ENCODE measurements at places on chromosomes 6 and 20.

DNA sequence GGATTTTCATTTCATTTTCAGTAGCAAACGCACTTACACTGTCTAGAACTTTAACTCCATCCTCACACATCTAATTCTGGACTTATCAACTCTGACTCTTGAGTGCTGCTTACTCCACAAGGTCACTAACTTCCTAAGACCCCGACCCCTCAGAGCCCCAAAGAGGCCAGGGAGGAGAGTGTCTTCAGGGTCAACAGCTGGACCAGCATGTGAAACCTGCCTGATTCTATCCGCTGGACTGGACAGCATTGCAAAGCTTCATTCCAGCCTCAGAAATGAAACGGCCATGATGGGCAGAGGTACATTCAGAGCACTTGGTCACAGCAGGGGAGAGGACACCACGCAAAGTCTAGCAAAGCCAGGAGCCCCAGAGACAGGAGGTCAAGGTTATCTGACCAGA, 9.1 kb downstream of the RNASET2 start:
- no peak for DNase-seq

GRCh38 chr20:48759631-48760245, 68.1 kb downstream of the PREX1 start:
- DNase-seq, result no peak

- peak; percentile 74 for DNase-seq
Observed at GRCh38 chr6:7051780-7052442, 55.9 kb upstream of the RREB1 start.

DNA sequence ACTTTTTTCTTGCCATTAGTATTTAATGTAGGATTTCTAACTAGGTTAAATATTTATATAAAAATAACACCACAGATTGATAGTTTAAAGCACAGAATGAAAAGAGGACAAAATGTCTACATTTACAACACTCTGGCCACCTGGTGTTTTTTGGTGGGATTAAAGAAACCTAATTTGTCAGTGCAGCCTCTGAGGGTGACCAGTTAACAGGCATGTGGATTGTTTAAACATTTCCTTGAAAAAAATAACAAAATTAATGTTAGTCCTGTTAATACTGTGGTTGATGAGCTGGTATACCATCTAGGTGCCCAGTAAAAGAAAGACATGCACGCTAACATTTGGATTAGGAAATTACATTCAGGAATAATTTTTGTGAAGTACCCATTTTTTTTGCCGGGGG, 8.8 kb downstream of the SLC9A8 start:
- DNase-seq, result no peak

DNA sequence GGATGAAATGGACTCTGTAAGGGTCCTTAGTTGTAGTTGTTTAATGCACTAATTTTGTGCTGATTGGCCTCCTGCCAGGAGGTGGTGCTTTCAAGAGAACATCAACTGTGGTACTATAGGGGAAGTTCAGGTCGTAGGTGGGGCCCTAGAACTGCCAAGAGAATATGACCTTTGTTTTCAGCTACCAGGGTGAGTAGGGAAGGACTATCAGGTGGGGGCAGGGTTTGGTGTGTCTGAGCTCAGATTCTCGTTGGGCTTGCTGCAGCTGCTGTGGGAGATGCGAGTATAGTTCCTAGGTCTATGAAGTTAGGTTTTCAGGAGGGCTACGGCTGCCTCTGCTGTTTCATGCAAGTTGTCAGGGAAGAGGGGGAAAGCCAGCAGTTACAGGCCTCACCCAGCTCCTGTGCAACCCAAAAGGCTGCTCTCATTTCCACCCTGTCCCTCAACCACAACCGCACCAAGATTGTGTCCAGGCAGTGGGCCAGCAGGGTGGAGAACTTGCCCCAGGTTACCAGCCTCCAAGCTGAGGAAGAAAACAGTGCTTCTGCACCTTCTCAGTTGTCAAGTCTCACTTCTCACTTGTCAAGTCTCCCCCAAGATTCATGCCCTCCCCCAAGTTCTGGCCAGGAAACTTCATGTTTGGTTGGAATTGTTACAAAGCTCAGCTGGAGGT, 626.5 kb upstream of the MAP3K7 start:
- no peak for DNase-seq

GRCh38 chr6:135667691-135668455, 170.3 kb upstream of the AHI1 start:
- DNase-seq, result no peak

DNA sequence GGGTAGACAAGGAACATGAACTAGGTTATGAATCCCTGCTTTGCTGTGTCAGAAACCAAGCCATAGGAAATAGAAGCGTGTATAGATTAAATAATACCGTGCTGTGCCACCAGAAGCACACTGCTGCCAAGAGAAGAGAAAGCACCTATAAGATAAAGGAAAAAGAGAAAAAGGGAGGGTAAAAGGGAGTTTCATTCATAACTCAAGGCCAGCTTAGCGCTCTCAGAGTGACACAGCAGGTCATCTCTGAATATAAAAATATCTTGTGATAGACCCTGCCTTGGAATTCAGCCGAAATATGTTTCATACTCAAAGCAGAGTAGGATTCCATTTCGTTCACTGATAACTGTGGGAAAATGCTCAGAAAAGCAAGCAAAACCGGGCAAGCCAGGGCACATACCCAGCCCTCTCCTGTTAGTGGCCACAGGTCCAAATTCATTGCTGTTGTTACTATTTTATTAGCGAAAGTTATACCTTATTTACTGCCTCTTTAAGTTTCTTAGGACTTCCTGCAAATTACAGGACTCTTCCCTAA, 8.7 kb downstream of the JAG1 start:
- DNase-seq, result no peak

DNA sequence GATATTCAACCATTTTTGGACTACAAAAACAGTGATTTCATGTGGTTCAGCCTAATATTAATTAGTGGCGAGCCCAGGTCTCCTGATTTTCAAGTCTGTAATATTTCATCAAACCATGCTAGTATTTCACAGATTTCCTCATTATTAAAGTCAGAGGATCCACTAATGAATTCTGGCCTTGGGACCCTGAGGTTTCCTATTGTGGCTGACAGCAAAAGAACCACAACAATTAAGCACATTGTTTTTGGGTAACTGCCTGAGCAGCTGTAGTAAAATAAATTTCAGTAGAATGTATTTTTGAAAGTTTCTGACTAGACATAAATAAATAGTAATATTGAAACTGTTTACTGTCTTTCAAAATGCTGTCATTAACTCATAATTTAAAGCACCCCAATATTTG, 630.7 kb upstream of the MMS22L start:
- DNase-seq, result no peak

DNA sequence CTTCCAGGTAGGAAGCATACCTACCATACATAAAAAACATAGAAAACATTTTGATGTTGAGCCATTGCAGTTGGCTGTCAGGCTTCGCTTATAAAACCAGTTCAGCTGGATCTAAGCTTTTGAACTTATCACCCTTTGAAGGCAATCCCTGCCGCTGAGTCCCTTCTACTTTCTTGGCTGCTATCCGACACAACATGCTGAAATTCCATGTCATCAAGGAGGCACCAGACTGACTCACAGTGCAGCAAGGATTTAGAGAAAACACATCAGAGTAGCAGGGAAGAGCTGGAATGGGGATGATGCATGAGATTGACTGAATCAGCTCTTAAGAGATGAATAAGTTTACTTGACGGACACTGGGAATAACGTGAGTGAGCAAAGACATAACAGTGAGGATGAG, 135.0 kb upstream of the MAN1A1 start:
- DNase-seq, result peak; percentile 62

DNA sequence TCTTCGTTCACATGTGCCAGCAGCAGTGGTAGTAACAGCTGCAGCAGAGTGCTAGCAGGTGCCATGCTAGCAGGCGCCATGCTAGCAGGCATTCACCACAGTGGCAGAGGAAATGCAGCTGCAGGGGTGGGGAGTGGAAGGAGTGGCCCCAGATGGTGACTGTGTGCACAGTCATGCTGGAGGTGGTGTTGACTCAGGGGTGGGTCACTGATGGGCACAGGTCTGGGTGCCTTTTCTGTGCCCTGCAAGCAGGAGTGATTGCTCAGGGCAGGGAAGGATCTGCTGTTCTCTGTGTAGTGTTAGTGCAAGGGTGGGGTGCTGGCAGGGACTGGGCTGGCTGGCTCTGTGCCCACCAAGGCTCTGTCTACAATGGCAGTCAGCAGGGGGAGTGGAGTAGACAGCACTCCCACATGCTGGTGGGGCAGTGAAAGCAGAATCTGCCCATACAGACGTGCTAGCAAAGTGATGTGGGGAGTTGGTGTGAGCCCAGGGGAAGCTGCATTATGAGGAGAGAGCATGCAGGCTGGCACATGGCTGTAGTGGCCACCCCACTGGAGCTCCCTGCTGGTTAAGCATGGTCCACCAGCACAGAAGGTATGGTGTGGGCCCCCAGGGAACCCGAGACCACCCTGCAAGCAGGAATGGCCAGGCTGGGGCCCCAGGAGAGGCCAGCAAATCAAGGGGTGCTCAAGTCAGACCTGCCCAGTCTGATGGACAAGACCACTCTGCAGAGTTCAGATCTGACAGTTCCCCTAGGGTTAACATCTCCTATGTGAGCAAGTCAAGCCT, 11.4 kb upstream of the TSPYL4 start:
- DNase-seq, result no peak

DNA sequence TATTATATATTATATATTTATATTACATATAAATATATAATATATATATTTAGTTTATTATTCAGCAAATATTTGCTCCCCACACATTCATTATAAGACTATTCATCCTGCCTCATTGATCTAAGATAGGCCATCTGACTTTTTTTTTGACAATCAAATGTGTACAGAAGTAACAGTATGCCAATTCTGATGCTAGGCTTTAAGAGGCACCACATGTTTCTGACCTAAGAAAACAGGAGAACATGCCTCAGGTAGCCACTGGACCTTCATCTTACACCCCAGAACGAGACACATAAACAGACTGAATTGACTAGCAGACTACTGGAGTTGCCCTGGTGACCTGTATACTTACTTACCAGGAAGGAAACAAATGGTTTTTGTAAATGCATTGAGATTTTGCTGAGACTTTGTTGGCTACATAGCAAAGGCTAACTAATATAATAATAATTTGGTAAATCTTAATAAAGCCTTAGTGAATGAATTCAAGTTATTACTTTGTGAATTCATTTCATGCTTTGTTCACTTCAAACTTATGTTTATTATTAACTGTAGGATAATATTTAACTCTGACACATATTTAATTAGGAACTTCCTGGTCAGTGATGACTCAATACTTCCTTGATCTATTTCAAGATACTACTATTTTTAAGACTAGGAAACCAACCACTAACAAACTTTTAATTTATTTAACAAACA, 13.4 kb upstream of the MYO6 start:
- peak; percentile 25 for DNase-seq

GRCh38 chr6:111549746-111550145, 55.9 kb downstream of the TRAF3IP2 start:
- no peak for DNase-seq

DNA sequence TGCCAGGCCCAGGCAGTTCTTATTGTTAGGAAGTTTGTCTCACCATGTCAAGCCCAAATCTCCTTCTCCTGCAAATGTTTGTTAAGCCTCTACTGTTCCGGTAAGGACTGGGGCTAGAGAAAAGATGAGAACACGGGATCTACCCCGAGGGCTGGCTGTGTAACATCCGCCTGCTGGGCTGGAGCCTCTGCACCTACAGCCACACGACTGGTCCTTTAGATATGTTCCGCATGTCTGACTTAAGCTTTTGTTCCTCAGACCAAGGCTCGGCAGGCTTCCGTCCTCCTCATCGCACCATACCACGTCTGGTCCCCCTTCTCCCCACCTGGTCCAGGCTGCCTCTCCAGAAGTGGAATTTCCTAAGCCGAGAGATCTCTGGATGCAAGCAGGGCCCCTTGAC, 2.6 kb downstream of the GHRH start:
- DNase-seq, result no peak

DNA sequence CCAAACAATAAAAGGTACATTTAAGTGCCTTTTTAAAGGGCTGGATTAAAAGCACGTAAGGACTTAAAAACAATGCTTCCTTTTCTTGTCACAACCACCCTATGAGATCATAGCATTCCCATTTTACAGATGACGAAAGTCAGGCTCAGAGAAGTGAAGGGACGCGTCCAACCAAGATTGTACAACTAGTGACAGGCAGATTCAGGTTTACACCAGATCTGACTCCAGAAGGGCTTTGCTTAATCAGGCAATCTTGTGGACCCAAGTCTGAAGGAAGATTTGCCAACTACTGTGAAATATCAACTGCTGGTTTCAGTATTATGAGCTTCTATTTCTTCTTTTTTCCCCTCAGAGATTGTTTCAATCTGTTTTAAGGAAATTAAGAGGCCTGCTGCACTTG, 877 bp downstream of the ENPP4 start:
- DNase-seq, result no peak

- DNase-seq, result no peak
Observed at GRCh38 chr6:31450751-31451150, 47.2 kb upstream of the MICB start.

- no peak for DNase-seq
Observed at GRCh38 chr6:128047989-128048388, 147.1 kb upstream of the THEMIS start.

DNA sequence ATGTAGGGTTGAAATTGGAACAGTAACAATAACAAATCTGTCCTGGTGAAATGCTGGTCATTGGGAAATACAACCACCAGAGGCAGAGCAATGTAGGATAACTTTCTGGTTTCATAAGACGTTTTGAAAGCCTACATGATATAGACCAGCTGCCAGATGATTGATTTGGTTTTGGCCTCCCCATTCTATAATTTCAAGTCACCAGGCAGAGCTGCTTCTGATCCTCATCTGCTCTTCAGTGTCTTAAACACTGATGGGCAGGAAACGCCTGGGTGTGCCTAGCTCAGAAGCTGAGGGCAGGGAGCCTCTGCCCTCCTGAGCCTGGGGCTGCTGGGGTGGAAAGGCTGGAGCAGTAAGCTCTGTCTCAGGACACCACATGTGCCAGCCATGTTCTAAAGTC, 24.5 kb downstream of the DHX35 start:
- DNase-seq, result no peak

GRCh38 chr20:32454164-32455145, 96.3 kb downstream of the ASXL1 start:
- no peak for DNase-seq

DNA sequence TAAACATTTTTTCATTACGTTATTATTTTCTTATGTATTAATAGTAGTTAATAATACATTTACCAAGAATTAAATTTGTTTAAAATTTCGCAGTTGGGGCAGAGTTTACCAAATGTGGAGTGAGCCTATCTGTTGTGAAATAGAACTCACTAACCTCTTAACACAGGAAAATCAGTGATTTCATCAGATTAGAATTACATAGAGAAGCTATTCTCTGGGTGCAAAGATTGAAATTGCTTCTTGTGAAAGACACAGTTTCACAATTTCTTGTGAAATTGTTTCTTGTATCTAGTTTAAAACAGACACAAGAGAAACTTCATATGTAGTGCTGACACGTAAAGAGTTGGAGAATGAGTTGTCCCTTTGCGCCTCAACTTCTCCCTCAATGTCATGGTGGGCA, 69.4 kb upstream of the PRL start:
- DNase-seq, result no peak

Measured in hepatocyte (in vitro differentiated cells).